AG09309 (cell line): ENCODE measurements at places on chromosomes 4 and X.
A peak's percentile ranks its signal among the peaks of the same experiment; 100 is the strongest.

DNA sequence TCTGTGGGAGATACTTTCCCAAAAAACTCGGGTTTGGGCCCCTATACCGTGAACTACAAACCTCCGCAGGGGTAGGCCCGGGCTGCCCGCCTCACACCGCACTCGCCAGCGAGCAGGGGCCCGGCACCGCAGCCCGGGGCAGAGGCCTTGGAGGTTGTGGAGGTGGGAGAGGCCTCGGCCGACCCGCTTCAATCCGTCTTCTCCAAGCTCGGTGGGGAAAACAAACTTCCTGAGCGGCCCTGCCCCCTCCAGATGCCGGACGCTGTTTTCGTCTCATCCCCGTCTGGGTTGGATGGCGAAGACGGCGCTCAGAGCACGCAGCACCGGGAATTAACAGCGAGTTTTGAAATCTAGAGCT, 442 bp upstream of the MCUB start:
- DNase-seq, result no peak

- no peak for DNase-seq
These were observed 31.7 kb downstream of the TXK start for GRCh38 chr4:48102303-48102702.

- no peak for DNase-seq
These were observed 7.5 kb downstream of the HCFC1 start for GRCh38 chrX:153964105-153964504.

- DNase-seq, result no peak
These were observed 226.7 kb upstream of the CENPE start for GRCh38 chr4:103424853-103425252.

DNA sequence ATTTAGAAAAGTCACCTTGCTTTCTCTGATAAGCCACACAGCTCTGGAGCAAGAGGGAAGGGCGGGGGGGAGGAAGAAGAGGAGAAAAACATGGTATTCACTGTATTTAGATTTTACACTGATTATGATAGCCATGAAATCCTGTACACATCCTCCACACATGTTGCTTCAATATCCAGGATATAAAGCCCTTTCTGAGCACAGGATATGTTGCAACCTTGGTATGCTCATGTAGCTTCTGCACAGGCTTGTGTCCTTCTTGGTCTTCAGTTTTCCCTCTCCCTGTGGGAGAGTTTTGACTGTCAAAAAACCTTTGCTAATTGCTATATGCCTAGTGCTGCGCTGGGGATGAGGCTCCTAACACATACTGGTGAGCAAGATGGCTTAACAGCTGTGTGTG, 61.9 kb upstream of the DAPP1 start:
- no peak for DNase-seq

DNA sequence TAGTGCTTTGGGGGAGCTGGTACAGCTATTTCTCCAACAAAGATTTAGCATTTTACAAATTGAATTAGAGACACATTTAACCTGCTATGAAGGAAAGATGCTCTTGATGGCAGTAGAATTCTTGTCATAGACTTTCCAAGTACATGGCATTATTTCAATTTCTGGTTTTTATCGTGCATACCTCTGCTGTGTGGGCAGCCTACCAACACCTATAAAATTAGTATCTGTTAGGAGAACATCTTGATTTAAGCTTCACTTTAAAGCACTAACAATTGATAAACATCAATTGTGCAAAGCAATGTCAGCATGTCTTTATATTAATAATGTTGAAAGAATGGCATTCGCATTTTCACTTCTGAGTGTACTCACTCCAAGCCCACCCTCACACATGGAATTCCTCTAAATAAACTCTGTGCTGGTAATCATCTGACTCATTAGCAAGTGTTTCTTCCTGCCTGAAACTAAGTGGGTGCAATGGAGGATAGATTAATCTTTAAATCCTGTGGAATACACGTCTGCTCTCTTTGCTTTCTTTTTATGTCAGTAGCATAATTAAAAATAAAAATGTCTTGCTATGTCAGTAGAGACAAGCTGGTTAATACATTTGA, 279.8 kb upstream of the MAGEB18 start:
- no peak for DNase-seq

GRCh38 chr4:155377276-155377675, 511 bp upstream of the MAP9 start:
- no peak for DNase-seq

GRCh38 chrX:46820391-46821100, 16.3 kb upstream of the RP2 start:
- DNase-seq, result no peak

- DNase-seq, result no peak
These were observed 327.3 kb upstream of the ATOH1 start for GRCh38 chr4:93501244-93501643.

DNA sequence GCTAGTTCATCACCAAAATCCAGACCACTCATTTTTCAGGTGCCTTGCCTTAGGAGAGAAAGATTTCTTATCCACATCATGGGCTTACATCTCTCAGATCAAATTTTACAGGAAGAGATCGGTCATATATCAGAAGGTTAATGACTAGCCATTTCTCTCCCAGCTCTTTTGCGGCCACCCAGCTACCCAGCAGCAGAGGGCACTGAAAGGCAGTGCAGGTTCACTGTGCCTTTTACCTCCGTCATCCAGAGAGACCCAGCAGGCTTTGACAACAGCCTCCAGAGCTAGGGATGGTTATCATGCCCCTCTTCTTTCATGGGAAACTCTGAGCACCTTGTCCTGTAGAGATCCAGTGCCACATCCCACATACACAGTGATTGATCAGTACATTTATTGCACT, 384.8 kb downstream of the AFF2 start:
- DNase-seq, result no peak

- DNase-seq, result no peak
These were observed 18.0 kb downstream of the OPHN1 start for GRCh38 chrX:68415316-68415715.

DNA sequence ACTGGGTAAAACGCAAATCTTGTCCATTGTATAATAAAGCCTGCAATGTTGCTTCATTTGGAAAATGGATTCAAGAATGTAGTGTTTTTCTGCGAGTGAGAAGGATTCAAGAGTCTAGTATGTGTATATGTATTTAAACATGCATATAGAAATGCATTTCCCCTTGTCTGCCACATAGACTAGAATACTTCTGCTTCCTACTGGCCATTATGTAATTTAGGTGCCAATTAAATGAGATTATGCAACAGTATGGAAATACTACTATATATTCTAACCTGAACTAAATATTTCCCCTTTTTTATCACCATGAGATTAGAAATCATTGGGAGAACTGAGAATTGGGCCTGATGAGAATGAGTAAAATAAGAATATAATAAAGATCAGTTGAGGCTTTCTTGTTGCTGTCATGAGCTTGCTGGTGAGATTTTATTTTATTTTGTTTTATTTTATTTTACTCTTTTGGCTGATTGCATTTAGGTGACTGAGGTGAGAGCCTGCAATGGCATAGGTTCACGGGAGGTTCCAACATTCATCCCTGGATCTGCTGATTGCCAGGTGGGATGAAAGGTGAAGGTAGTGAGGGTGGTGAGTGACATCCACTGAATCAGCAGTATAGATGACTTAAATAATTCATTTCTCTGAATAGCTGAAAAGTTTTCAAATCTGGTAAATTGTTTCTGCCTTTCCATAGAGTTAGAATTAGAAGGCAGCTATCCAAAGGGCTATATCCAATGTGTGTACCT, 95.6 kb upstream of the SLC4A4 start:
- no peak for DNase-seq

DNA sequence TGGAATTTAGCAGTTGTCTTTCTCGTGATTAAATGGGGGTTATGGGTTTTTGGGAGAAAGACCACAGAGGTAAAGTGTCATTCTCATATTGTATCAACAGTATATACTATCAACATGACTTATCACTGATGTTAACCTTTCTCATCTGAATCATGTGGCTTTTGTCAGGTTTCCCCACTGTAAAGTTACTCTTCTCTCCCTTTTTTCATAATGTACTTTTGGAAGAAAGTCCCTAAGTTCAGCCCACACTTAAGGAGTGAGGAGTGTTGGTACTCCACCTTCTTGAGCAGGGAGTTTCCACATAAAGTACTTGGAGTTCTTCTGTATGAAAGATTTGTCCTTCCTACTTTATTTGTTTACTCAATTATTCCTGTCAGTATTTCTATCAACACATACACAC, 169.9 kb downstream of the ZNF330 start:
- DNase-seq, result no peak

DNA sequence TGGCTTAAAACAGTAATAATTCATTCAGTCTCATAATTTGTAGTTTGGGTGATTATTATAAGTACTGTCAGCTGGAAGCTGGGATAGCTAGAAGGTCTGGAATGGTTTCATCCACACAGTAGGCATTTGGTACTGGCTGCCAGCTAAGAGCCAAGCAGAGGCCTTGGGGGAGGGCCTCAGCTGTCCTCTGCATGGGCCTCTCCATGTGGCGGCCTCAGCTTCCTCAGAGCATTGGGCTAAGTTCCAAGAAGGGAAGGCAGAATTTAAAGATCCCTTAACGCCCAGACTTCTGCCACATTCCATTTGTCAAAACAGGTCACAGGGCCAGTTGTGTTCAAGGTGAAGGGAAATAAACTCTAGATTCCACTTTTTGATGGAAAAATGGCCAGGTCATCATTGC, 93.3 kb downstream of the NEUROG2 start:
- DNase-seq, result no peak

DNA sequence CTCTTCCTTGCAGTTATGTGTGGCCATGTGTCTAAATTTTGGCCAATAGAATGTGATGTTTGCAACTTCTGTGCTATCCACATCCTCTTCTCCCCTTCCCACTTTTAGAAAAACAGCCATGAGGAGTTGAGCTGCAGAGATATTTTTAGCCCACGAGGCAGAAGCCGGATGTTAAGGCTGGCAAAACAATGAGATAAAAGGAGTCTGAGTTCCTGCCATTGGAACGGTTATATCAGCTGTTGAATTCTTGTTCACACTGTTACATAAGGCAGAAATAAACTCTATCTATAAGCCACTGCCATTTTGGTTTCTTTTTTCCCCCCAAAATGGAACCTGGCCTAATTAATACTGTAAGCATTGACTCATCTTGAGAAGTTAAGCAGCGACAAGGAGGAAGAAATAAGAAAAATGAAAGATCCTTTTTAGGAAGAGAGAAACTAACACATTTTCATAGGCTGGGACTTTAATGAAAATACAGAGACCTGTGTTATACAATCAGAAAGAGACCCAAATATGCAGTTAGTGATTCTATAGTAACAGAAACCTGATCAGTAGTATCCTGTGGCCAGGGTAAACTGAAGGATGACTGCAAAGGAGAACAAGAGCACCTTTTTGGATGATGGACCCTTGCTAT, 200.5 kb downstream of the INPP4B start:
- DNase-seq, result no peak

GRCh38 chr4:47692691-47693090, 145.2 kb downstream of the CORIN start:
- no peak for DNase-seq

DNA sequence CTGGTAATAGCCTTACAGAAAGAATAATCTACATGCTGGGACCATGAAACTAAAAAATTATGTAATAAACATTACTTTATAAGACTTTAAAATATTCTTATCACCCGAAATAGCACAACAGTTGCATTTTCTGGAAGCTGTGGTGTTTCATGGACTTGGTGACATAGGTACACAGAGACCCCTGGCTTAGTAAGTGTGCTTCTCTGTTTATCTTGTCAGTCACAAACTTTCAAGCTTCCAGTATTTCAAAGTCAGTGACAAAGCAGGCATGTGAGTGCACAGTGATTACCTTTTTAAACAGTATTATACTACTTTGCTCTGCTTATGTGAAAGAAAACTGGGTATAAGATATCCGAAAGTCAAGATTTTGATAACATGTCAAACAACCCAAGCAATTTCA, 84.3 kb downstream of the PAPSS1 start:
- no peak for DNase-seq

GRCh38 chr4:109574443-109574850, 14.4 kb downstream of the MCUB start:
- DNase-seq, result no peak

DNA sequence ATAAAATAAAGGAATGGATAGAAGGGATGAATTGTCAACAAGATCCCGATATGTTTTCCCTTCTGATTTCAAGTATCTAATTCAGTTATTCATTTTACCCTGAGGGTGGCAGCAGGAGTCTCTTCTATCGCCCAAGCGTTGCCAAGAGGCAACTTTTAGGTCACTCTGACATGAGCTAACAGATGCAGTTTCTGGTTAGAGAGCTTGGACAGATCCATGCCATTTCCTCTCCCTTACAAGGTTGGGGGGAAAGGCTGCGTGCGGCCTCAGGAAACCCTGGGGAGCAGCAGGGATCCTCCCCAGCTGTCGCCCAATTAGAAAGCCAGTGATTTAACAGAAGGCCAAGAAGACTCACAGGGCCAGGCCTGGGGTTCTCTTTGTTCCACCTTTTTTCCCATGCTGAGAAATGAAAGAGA, 35.3 kb upstream of the WAS start:
- peak; percentile 17 for DNase-seq

GRCh38 chr4:44016570-44017421, 431.8 kb downstream of the KCTD8 start:
- DNase-seq, result no peak

GRCh38 chrX:5718651-5719050, 510.0 kb downstream of the NLGN4X start:
- DNase-seq, result no peak

DNA sequence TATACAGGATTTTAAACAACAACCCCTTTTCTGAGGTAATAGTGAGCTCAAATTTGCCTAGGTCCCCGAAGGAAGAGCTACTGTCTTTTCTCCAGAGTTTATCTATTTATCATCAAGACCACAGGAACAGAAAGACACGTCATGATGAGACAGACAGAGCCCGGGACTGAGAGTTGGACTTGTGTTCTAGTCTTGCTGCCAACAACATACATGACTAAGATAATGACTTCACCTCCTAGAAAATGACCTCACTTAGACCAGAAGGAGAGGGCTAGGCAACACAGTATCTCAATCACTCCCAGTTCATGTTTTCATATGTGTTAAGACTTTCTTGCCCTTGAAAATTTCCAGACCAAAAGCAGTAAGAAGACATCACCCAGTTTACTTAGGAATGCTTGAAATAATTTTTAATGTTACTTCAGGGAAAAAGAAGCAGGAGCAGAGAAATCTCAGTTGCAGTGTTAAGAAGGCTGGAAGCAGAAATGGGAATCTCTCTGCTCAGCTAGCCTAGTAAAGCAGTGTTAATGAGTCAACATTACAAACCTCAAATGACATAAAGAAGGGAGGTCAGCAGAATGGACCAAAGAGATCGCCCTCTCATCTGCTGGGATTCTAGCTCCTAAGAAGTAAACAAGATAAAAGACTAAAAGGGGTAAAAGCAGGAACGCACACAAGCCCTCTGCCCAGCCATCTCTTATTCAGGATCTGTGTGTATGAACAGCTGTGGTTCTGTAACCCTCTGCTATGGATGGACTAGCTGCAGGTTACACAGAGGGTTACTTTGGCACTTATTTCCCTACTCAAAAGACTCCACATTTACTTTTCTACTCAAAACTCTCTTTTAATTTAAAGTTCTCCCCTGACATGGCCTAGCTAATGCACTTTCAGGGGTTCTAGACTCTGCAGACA, 24.8 kb downstream of the PDGFC start:
- DNase-seq, result peak; percentile 89

DNA sequence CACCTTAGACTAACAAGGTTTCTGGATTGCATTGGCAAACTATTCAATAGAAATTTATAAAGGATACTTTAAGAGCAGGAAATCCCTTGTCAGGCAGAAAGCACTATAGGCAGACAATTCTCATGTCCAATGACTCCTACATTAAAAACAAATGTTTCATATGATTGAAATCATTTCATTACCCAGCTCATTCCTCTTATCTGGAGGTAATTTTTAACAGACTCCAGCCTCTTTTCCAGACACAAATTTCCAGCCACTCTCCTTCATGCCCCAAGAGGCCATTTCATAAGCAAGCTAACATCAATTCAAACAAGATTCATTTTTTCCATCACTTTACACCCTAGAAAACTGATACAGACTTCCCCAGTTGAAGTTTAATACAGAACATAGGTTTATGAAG, 495.1 kb upstream of the FRG1 start:
- DNase-seq, result no peak
